ENCODE measurements at places on chromosomes 3 and 15.

DNA sequence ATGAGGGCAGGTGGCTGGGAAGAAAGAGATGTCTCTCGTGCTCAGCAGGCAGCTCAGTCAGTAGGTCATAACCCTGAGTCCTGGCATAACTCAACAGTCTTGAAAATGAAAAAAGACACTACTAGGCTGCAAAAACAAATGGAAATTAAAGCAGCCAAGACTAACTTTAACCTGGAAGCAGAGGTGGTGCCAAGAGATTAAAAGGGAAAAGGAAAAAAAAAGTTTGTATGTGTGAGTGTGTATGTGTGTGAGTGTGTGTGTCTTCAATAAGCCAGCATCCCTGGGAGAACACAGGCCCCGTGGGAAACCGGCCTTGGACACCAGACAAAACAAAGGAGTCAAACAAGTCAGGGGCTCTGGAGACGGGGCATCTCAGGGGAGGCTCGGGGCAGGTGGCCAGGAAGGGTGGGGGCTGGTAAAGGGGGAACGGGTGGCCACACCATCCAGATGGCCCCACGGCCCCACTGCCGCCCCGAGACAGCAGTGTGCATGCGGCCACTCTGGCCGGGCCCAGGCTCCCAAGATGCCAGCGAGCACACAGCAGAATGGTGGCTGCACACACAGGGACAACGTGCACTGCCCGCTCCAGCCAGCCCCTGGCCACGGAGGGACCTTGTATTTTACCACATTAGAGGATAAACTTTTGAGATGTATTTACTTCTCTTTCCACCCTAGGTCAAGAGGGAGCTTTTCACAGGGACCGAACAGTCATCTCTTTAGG, 23.8 kb downstream of the CYFIP1 start:
- DNase-seq: peak; percentile 57

- DNase-seq: no peak
Measured at GRCh38 chr3:184295771-184296170, 3.3 kb upstream of the PSMD2 start.

DNA sequence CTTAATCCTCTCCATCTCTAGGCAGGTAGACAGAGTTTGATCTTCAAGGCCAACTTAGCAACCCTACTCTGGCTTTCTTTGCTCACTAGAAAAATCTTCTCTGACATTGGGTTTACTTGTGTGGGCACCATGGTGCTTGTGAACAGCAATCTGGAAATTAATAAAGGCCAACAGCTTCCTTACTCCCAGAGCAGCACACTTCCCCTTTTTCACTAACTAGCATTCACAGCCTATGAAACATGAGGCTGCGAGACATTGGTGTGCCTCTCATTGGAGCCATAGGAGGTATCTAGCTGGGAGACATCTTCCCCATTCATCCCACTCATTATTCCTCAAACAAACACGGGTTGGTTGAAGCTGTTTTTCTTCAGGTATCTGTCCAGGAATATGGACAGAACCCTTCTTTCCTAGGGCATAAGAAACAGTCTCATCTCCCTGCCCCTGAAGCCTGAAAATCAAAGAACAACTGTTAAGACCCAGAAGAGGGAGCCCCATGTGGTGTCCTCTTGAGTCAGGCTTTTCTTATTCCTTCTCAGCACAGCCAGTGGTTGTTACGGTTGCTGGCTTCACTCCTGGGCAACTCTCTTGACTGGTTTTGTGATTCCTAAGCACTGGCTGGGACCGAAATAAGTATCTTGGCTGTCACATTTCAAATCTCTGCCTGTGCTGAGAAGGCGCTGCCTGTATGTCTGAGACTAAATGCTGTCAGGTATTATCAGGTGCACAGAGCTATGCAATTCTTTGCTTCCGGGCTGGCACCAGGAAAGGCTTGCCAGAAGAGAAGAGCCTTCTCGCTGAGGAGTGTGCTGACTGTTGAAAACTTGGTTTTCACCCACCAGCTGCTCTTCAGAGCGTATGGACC, 194.4 kb downstream of the FEZF2 start:
- no peak for DNase-seq

DNA sequence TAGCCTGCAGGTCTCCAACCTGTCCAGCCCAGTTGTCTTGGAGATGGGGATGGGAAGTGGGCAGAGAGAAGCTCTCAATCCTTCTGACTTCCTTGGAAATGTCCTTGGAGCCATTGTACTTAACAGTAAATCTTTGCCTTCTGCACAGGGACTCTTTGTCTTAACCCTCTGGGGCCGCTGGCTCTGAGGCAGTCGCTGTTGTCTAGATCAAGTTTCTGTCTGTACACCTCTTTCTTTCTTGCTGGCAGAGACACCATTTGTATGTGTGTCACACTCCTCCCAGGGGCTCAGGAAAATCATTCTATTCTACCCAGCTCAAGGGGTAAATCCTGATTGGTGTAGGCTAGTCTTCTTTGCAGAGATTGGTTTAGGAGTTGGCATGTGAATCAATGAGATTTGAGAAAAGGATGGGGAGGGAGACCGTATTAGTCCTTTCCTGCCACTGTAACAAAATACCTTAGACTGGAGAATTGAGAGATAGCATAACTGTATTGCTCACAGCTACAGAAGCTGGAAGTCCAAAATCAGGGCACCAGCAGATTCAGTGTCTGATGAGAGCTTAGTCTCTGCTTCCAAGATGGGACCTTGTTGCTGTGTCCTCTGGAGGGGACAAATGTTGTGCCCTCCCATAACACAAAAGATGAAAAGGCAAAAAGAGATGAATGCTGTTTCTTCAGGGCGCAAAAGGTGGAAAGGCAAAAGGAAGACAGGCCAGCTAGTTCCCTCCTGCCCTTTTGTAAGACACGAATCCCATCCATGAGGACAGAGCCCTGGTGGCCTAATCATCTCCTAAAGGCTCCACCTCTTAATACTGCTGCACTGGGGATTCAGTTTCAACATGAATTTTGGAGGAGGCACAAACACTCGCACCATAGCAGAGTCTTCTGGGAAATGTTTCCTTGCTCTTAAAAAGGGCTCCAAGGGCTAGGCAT, 66.3 kb downstream of the PPCDC start:
- no peak for DNase-seq

- no peak for DNase-seq
Measured at GRCh38 chr15:80665151-80665550, 30.0 kb upstream of the ABHD17C start.

- DNase-seq: no peak
Measured at GRCh38 chr15:77627581-77627980, 5.1 kb downstream of the LINGO1 start.

DNA sequence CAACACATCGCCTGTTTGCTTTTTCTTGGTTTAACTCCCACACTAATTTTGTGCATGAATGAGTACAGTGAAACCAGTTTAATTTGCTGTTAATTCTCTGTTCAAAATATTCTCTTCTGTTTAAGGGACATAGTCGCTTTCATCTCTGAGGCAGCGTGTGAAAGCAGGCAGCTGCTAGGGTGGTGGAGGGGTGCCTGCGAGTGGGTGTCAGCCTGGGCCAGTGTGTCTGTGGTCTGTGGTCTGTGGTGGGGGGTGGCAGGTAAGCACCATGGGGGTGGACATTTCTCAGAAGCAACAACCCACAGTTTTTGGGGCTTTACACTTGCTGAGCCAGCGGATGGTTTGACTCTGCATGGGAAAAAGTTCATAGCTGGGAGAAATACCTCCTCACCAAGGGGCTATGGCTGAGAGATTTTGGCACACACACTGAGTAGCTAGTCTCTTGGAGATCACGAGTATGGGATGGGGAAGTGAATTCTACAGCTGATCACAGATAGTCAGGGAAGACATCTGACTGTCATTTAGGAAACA, 109.2 kb downstream of the EPHB1 start:
- DNase-seq: no peak

GRCh38 chr3:117346901-117347300, 637.3 kb downstream of the TUSC7 start:
- no peak for DNase-seq

- no peak for DNase-seq
Measured at GRCh38 chr15:79844221-79844620, 52.6 kb downstream of the MTHFS start.

- DNase-seq: no peak
Measured at GRCh38 chr3:105700575-105700974, 168.2 kb downstream of the CBLB start.

- no peak for DNase-seq
Measured at GRCh38 chr3:132652640-132653270, 6.9 kb downstream of the ACAD11 start.

- DNase-seq: no peak
Measured at GRCh38 chr15:68158046-68158628, 47.0 kb downstream of the CALML4 start.

DNA sequence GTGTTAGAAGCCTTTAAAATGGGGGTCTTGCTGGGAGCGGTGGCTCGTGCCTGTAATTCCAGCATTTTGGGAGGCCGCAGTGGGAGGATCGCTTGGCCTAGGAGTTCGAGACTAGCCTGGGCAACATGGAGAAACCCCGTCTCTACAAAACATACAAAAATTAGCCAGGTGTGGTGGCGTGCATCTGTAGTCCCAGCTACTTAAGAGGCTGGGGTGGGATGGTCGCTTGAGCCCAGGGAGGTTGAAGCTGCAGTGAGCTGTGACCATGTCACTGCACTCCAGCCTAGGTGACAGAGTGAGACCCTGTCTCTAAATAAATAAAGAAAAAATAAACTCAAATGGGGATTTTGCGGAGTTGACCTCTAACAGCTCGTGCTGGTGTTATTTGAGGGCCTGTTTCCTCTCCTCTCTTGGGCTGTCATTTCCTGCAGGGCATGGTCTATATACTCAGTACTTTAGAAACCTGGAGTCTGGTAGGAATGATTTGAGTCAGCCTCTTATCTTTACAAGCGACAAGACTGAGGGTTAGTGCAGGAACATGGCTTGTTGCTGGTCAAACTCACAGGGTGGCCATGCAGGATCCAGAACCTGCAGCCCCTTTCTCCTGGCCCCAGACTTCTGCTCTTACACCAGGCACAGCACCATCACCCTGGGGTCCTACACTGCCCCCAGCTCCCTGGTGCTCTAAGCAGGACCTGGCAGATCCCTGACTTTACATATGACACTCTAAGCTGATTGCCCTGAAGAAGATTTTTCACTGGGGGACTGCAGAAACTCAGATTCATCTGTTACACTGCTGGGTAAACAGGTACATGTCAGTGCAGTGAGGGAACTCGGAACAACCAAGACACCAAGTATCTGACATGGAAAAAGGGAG, 15.1 kb downstream of the EHD4 start:
- DNase-seq: no peak

Measured in left ventricle myocardium superior (tissue), 1 donor.